Stimulated activated CD4-positive, alpha-beta T cell treated with anti-CD3 and anti-CD28 coated beads, Interleukin-2, amount 100 ng/mL, for 4 hours (primary cell): ENCODE measurements at places on chromosomes 7 and 10.

DNA sequence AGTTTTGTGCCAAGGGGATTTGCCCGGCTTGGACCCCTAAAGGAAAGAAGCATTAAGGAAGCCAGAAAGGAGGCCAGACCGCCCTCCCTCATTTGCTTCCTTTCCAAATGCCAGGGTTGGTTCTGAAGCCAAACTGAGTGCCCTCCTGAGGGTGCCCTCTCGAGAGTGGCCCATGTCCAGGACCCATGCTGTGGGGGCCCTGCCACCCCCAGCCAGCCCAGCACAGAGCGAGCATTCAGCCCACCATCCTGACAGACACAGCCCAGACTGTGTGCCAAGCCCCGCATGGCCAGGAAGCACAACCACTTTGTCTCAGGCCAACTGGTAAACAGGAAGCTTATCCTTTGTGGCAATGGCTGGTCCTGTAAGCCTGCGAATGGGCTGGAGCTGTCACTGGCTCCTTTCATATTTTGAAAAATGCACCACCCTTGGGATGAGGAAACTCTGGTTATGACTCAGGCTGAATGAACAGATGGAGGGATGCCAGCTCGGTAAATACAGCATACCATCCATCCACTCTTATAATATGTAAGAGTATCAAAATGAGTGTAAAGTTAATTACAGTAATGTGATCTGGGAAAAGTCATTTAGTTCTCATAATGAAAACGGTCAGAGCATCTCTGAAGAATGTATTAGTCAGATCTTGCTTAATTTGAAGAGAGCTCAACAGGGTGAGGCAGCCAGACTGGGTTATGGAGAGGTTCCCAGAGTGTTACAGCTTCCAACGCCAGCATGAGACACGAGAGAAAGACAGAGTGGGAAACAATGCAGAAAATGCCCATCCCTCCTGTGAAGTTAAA is 65.0 kb downstream of the STK17A start:
- no peak for DNase-seq

GRCh38 chr7:95840953-95841950 is 68.9 kb downstream of the DYNC1I1 start:
- DNase-seq = no peak

DNA sequence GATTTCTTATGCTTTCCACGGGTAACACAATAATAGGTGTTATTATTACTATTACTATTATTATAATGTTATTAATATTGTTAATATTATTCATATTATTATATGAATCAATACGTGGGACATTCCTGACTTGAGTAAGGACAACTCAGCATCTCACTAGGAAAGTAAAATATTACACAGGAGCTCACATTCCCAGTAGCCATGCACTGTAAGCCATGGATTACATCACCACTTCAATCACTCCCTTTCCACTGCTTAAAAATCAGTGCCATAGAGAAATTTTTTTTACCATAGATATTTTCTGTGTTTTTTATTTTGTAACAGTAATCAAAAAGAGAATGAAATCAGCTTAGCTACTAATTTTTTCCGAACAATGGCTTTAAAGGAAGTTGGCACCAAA is 68.5 kb upstream of the DGKI start:
- no peak for DNase-seq

DNA sequence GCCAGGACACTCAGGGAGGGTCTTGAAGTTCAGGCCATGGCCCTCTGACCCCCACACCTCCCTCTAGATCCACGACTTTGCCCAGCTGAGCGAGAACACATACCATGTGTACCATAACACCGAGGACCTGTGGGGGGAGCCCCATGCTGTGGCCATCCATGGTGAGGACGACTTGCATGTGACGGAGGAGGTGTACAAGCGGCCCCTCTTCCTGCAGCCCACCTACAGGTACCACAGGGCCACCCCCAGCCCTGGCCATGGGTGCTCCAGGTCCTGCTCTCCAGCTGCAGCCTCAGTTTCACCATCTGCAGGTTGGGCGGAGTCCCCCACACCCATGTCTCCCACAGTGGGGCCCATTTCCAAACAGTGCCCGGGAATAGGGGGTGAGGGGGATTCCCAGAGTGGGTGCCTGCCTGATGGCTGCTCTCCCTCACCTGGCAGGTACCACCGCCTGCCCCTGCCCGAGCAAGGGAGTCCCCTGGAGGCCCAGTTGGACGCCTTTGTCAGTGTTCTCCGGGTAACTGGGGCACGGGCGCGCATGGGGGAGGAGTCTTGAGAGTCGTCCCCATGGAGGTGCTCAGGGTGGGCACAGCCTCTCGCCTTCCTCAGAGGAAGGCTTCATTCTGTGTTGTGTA is 54.1 kb downstream of the PALD1 start:
- DNase-seq = no peak

GRCh38 chr10:60986791-60987190 is 42.8 kb upstream of the RHOBTB1 start:
- no peak for DNase-seq

GRCh38 chr10:100886963-100887362 is 25.8 kb upstream of the SLF2 start:
- no peak for DNase-seq

- no peak for DNase-seq
Observed at GRCh38 chr7:149615690-149616270, 118.2 kb upstream of the ZNF746 start.

DNA sequence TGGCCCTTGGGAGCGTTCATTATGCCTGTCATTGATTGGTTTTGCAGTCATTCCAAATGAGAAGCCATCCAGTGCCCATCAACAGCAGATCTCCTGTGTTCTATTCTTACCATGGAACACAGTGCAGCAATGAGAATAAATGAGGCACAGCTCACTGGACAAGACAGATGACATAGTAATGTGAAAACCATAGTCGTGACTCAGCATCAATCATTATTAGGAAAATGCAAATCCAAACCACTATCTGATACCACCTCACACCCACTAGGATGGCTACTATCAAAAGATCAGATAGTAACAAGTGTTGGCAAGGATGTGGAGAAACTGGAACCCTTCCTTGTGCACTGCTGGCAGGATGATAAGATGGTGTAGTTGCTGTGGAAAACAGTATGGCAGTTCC is 144.7 kb downstream of the ARHGAP22 start:
- no peak for DNase-seq
